GM12892 (cell line): ENCODE measurements at places on chromosomes 1 and 21.

GRCh38 chr1:174954073-174954460 lies 45.7 kb upstream of the CACYBP start:
- DNase-seq = no peak

GRCh38 chr1:186819563-186819962 lies 9.2 kb upstream of the PLA2G4A start:
- no peak for DNase-seq

DNA sequence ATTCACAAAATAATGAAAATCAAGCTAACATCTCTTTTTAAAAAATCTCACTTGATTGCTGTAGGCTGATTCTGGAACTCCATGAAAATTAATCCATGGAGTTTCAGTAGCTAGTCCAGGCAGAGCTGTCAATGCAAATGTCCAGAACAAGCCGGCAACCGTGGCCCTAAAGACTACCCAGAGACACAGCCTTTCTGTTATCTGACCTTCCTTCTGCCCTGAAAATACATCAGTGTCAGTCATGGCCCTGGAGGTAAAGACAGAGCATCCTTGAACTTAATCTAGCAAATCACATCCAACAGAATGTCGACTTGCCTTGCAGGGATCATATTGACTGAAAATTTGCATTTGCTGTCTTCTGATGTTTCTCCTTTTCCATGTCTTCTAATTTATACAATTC lies 887.4 kb upstream of the B3GALT2 start:
- DNase-seq = no peak

- DNase-seq = no peak
Measured at GRCh38 chr21:41322496-41323382, 6.1 kb downstream of the FAM3B start.

- DNase-seq = no peak
Measured at GRCh38 chr1:82565146-82565545, 764.4 kb downstream of the ADGRL2 start.

GRCh38 chr1:25079048-25079447 lies 149.0 kb upstream of the RUNX3 start:
- DNase-seq = no peak
